ENCODE measurements at places on chromosomes 2 and 18.

GRCh38 chr18:39241534-39241933 is 1675.9 kb upstream of the CELF4 start:
- ATAC-seq = no peak

- ATAC-seq = no peak
Observed at GRCh38 chr2:126832014-126832413, 66.7 kb upstream of the TEX51 start.

- ATAC-seq = no peak
Observed at GRCh38 chr18:51251625-51252024, 54.1 kb upstream of the MEX3C start.

DNA sequence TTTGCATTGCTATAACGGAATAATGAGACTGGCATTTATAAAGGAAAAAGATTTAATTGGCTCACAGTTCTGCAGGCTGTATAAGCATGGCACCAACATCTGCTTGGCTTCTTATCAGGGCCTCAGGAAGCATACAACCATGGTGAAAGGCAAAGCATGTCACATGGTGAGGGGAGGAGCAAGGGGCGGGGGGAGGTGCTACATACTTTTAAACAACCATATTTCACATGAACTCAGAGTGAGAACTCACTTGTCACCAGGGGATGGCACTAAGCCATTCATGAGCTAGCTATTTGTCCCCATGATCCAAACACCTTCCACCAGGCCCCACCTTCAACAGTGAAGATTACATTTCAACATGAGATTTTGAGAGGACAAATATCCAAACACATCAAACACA is 188.7 kb downstream of the MBD5 start:
- no peak for ATAC-seq

DNA sequence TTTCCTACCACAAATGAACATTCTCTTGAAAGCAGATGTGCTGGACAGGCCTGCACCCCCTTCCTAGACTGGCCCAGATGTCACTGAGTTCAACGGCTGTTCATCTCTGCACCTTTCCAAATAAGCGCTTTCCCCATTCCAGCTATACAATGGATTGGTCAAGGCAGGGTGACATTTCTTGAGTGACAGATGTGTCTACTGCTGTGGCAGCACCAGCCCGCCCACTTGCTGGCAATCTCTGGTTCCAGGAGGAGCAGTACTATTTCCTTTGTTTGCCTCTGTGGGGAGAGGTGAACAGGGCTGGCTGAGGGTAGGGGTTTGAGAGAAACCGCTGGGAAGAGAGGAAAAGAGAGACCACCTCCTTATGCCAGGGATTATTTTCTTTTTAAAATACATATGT is 269.5 kb upstream of the POU3F3 start:
- ATAC-seq = no peak

DNA sequence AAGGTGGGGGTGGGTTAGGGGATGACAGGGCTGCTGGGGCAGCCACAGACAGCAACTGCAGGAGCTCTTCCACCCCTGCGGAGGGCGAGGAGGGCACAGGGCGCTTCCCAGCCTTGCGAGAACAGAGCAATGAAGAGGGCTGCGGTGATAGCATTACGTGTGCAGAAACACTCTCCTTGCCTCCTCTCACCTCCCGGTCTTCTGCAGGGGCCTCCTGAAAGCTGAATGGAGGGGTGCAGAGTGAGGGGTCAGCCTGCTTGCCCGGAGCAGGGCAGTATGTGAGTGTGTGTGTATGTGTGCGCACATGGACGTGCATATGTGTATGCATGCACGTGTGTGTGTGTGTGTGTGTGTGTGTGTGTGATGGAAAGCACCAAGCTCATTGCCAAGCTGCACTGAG is 29.5 kb upstream of the IL1R2 start:
- ATAC-seq = no peak

DNA sequence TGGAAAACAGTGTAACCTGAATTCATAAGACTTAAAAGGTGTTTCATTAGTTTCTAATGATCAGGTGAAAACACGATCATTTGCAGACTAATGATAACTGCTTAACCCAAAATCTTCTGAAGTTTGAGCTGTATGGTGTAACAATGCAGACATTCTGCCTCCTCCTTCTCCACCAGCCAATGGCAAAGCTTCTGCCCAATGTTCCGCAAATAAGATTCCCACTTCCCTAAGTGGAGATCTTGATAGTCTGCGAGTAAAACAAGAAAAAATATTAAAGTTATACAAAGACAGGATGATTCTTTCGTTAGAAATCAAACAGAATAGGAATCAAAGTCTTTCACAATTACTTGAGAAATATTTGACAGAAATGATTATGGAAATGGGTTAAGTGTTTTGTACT is 8.1 kb downstream of the C2orf42 start:
- no peak for ATAC-seq

GRCh38 chr2:190575263-190575662 is 40.7 kb upstream of the NEMP2 start:
- ATAC-seq = no peak

- no peak for ATAC-seq
Observed at GRCh38 chr2:216119146-216119545, 10.0 kb downstream of the XRCC5 start.

- ATAC-seq = no peak
Observed at GRCh38 chr2:40361478-40361877, 90.4 kb downstream of the SLC8A1 start.

- ATAC-seq = no peak
Observed at GRCh38 chr2:191100216-191100615, 50.6 kb downstream of the STAT4 start.

GRCh38 chr2:86160156-86160952 is 34.9 kb downstream of the IMMT start:
- ATAC-seq = no peak

DNA sequence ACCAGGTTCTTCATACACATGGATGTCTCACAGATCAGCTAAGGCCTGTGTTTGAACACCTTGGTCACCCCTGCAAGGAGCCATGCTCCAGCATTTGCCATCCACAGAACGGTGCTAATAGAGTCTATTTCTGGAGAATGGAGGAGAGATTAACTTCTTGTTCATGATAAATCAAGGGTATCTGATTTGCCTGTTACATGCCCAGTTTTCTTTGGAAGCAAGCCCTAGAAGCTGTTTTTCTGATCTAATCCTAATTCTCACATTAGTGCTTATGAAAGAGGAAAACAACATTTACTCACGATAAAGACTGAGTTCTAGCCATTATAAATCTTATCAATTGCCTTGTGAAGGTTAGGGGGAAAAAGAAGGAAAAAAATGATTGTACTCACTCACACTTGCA is 119.6 kb upstream of the DTNA start:
- no peak for ATAC-seq

DNA sequence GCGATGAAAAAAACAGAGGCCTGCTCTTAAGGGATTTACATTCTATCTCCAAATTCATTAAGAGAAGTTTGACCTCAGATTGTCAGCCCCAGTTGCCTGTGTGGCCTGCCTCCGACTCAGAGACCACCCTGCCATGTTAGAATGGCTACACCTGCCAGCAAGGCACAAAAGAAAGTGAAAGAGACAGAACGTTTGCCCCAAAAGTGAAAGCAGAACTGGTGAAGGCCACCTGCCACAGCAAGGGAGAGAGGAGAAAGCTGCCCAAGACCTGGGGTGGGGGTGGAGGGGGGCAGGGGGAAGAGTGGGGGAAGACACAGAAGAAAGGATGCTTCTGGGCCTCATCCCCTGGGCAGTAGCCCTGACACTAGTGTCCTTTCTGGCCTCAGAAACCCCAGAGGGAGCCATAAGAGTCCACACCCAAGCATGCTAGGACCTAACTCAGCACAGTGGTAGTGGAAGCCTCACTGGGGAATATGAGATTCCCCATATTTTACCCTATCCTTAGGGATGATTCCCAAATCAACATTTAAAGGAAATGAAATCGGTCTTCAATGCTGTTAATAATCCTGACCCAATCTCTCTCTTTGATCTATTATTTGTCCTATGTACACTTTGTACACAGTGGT is 389.7 kb downstream of the TXNL1 start:
- ATAC-seq = no peak

- no peak for ATAC-seq
Observed at GRCh38 chr18:44526705-44527415, 153.8 kb upstream of the SETBP1 start.

GRCh38 chr2:221176667-221177066 is 395.4 kb downstream of the EPHA4 start:
- ATAC-seq = no peak

- ATAC-seq = no peak
Observed at GRCh38 chr2:205540036-205540435, 142.3 kb upstream of the NRP2 start.

GRCh38 chr2:225207471-225207870 is 165.2 kb upstream of the DOCK10 start:
- ATAC-seq = no peak

DNA sequence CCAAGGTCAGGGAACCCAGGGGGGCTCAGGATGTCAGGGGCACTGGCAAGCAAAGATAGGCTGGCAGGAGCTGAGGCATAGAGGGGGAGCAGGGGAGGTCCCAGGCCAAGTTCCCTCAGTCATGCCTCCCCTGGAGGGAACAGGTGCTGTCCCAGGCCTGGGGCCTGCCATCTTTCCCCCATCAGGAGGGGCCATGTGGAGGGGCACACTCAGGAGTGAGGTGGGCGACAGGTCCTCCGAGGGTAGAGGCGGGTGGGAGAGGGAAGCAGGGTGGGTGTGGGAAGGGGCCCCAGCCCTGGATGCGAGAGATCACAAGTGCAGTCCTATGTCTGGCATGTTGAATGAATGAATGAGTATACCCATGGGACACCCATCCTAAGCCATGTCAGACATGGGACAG is 127.7 kb upstream of the GLI2 start:
- ATAC-seq = no peak

DNA sequence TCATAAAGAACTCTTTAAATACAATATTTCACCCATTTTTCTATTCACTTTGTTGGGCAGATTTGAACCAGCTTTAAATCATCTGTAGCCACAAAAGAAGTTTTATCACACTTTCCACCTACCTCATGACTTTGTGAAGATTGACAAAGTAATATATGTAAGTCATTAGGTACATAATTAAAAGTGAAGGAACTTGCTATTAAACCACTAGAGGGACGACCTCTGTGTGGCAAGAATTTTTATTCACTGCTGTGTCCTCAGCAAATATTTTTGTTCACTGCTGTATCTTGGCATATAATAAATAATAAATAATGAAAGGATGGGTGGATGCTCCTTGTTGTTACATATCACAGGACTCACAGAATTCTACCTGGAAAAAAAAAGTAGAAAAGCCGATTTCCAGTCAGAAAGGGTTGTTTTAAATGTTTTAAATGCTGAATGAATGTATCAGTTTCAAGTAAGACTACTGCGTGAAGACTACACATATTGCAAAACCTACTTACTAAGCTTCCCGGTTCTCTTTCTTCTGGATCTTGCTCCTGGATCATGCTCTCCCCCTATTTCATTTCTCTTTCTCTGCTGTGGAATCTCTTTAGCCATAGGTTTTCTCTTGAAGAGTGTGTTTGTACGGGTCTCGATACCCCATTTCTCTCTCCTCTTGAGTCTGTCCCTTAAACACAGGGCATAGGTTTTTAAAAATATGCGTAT is 44.8 kb downstream of the KCMF1 start:
- ATAC-seq = peak; percentile 29

- ATAC-seq = no peak
Observed at GRCh38 chr2:195810340-195811098, 153.5 kb downstream of the SLC39A10 start.

DNA sequence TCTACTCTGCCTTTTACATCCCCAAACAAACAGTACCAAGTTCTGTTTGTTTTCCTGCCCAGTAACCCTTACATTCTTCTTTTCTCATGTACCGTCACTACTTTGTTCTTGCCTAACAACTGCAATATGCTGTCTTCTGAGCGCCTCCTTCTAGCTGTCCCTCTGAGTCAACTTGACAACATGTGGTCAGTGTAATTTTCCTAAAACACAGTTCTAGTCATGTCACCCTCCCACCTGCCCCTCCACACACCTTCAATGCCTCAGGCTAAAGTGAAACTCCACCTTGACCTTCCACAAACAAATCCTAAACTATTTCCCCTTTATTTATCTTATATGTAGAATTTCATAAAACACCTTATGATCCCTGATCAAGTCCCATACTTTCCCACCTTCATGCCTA is 124.6 kb upstream of the CD302 start:
- no peak for ATAC-seq

GRCh38 chr18:4847056-4847455 is 350.0 kb downstream of the AKAIN1 start:
- ATAC-seq = no peak
